Astrocyte of the spinal cord (primary cell): ENCODE measurements at places on chromosomes 5 and 9.

- DNase-seq: peak; percentile 41
Measured at GRCh38 chr5:160315968-160316367, 3.6 kb upstream of the CCNJL start.

DNA sequence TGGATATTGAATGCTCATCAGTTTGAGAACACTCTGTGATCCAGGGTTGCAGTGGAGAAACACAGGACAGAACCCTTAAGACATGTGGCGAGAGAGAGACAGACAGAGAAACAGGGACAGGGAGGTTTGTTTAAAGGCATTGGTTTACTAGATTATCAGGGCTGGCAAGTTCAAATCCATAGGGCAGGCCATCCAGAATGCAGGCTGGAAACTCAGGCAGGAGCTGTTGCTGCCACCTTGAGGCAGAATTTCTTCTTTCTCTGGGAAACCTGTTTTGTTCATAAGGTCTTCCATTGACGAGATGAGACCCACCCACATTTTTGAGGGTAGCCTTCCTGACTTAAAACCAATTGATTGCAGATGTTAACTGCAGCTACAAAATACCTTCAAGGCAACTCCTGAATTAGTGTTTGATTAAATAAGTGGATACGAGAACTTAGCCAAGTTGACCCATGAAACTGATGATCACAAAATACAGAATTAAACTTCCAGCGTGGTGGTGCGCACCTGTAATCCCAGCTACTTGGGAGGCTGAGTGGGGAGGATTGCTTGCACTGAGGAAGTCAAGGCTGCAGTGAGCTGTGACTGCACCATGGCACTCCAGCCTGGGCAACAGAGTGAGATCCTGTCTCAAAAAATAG, 55.9 kb downstream of the NSUN2 start:
- DNase-seq: peak; percentile 58

DNA sequence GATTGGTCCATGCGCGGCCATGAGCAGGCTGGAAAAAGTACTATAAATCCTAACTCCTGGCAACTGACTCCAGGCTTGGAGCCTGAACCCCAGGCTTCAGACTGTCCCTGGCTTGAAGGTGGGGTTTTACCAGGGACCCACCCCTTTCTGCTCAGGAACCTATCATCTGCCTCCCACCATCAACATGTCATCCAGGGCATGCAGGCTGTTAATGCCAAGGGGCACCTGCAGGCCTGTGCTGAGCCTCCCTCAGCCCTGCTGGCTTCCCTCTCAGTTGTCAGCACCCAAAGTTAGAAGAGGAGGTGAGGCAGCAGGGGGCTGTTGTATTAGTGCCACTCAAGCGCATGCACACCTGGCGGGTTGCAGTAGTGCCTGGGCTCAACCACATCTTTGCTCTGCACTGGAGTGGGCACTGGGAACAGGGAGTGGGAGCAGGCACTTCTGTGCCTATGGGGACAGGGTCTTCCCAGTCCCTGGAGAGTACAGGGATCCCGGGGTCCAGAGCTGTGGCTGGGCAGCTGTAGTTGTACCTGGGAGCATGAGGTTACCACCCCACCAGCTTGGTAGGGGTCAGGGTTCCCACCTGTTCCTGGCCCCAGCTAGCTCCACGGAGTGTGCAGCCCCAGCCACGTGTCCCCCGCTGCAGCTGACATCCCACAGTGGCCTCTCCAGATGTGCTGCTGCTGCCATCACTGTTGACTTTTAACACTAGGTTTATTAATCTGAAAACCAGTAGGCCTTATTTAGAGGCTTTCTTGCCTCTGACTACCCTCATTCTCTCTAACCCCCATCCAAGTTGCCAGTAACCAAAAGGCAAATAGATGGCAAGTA, 306.2 kb upstream of the RIOK2 start:
- no peak for DNase-seq

DNA sequence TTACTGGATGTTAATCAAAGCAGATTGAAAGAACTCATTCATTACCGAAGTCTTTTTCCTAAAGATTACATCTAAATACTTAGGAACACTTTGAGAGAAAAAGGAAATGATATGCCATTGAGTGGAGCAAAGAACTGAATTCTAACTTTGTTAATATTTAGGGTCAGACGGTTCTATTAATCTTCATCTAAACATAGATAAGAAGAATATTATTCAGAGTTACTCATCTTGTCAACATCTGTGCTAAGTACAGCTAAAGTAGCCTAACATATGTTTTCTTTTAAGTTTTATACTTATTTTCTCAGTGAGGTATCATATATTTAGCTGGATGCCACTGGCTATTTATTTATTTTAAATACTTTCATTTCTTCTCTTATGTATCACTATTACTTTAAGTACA, 1763.7 kb downstream of the EFNA5 start:
- no peak for DNase-seq

DNA sequence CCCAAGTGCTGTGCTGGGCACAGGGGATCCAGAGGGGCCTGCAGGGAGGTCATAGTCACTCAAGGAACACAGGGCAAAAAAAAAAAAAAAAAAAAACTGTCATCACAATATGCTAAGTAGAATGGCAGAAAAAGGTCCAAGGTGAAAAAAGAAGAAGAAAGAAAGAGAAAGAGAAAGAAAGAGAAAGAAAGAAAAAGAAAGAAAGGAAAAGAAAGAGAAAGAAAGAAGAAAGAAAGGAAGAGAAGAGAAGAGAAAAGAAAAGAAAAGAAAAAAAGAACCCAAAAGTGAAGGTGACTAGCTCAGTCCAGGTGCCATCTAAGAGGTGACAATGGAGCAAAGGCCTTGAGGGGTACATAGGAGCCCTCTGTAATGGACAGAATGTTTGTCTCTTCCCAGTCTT, 73.9 kb downstream of the PDE6A start:
- no peak for DNase-seq

GRCh38 chr5:154884424-154884823, 26.0 kb downstream of the CNOT8 start:
- no peak for DNase-seq

- peak; percentile 68 for DNase-seq
Measured at GRCh38 chr9:77063645-77064285, 44.3 kb downstream of the FOXB2 start.

DNA sequence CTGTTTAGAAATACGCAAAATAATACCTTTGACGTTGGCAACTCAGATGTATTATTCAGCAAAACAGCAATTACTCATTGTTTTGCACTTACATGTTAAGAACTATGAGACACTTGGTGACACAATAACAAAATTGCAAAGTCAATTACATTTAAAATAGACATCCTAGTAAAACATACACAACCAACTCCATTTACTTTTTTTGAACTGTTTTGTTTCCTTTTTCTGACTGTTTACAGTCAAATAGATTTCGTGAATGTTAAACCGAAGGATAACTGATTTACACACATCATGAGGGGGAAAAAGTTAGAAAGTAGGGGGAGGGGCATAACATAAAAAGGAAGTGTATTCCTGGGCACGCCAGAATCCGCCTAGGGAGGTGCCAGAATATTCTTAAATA, 220.1 kb downstream of the MEF2C start:
- DNase-seq: peak; percentile 33

DNA sequence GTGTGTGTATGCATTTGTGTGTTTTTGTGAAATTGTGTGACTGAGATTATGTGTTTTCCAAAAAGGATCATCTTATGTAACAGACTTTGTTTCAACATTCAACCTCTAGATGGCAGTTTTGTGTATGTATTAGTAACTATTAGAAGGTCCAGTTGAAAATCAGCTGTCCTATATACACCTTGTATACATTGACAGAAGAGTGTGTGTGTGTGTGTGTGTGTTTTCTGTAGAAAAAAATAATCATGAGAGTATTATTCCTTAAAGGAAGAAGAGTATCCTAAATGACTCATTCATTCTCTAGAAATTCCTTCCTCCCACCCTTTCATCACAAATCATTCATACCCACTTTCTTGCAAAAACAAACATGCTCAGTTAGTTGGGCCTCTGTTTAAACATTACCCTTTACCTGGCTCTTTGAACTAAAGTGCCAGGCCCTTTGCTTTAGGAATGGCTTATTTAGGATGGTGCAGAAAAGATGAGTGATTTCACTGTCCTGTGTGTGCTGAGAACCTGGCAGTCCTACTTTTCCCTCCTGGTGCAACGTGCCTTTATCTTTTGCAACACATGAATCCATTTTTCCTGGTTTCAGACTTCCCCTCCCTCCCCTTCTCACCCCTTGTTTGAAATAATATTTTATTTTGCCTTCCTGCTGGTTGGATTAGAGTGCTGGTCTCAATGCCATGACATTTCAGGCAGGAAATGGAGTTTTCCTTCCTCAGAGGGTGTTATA, 152.2 kb downstream of the ARHGAP26 start:
- DNase-seq: peak; percentile 65

DNA sequence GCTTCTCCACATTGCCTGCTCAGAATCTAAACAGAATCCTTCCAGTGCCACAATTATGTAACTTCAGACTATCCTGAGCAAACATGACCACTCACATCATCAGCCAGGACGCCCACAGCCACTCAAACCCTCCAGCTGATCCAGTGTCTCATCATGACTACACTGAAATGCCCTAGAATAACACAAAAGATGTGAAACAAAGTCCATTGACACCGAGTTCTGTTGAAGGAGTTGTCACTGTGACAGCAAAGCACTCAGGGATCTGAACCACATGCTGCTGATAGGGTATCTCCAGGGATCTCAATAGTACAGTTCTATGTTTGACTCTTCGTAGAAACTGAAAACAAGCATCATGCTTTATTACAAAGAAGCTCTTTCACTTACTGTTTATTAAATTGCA, 150.2 kb downstream of the GABBR2 start:
- DNase-seq: no peak

DNA sequence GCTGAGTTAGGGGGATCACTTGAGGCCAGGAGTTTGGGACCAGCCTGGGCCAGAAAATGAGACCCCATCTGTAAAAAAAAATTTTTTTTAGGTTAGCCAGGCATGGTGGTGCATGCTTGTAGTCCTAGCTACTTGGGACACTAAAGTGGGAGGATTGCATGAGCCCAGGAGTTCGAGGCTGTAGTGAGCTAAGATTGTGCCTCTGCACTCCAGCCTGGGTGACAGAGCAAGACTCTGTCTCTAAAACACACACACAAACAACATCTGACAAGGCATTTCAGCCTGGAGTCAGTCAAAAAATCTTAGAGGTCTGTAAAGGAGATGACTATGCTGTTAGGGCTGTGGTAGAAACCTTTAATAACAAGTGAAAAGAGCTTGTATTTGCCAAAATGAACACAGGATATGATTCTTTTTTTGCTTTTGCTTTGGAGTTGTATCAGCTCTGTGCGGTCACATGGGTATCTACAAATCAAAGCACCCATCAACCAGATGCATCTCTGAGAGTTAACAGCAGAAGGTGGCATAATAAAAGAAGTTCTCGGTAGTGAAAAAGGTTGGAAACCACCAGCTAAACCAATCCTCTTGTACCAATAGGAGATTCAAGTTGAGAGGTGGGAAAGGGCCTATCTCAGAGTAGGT, 3.6 kb upstream of the PSMD5 start:
- DNase-seq: no peak
